ENCODE measurements at places on chromosomes 5 and 9.

DNA sequence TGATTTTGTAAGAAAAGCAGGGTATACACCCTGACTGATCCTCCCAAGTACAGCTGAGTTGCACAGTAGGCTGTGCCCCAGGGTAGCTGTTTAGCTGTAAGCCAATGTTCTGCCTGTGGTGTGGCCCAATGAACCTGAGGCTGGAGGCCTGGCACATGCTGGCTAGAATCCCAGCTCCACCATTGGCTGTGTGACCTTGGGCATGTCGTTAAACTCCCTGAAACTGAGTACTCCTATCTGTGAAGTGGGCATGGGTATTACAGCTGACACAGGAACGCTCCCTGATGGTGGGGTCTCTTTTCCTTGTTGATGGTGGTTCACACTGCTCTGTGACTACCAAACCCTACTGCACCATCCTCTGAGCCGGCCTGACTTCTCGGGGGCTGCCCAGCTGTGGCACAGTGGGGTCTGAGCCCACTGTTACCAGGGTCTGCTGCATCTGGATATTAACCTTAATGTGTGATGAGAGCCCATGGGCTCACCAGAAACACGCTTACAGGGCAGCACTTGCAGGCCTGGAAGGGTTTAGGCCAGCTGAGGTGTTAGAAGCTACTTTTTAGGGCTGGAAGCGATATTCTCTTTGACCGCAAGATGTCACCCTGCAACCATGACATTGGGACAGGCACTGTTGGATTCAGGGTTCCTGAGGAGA, 7.0 kb upstream of the GADD45G start:
- peak; percentile 32 for DNase-seq

- no peak for DNase-seq
Measured at GRCh38 chr5:134245101-134245604, 19.3 kb upstream of the PPP2CA start.

- DNase-seq, result peak; percentile 67
Measured at GRCh38 chr5:4646715-4647375, 493.3 kb upstream of the ADAMTS16 start.

DNA sequence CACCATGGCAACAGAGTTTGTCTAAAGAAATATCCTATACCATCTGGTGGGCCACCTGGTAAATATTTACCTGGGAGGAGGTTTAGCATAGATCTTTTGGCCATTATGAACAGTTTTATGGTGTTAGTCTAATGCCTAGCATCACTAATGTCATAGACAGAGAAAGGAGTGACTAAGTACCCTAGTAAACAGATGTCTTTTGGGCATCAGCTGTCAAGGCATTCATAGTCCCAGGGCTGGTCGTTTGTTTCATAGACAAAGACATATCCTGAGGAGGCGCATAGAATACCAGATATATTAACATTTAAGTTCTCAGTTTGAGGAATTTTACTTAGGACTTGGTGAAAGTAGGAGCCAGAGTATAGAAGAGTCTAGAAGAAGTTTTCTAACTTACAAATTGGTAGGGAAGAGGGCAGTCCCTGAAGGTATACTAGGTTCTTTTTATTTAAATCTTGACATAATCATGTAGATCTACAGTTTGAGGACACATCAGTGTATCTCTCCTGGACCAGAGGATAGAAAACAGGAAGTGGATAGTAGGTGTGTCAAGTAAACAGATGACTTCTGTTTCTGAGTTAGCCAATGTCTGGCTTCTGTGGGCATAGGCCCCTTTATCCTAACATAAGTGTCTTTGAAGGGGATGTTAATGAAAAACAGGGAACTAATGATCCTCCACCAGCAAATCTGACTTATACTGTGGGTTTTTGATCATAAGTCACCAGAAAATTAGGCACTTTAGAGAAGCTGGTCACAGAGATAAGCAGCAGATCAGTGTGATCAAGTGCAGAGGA, 105.0 kb upstream of the PRSS3 start:
- no peak for DNase-seq

DNA sequence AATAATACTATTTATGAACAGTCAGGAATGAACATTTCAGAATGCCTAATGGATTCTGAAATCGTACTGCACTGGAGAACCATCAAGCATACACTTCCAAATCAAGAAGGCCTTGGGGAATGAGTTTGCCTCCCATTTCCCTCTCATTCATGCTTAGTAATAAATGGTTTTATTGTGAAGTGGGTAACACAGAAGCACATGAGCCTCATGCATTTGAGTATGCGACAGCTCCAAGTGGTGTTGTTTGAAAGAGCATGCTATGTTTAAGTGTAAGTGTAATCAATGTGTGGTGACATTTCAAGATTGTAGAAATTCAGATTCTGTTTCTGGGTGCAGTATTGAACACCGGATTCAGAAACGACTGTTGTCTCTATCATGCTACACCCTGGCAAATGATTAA, 60.0 kb downstream of the SGCD start:
- no peak for DNase-seq

DNA sequence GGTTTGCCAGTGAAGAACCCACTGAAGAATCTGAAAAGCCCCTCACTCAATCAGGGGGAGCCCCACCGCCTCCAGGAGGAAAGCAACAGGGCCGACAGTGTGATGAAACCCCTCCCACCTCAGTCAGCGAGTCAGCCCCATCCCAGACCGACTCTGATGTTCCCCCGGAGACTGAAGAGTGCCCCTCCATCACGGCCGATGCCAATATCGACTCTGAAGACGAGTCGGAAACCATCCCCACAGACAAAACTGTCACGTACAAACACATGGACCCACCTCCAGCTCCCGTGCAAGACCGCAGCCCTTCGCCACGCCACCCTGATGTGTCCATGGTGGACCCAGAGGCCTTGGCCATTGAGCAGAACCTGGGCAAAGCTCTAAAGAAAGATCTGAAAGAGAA, 92.4 kb downstream of the MAP1B start:
- no peak for DNase-seq

- no peak for DNase-seq
Measured at GRCh38 chr5:100838048-100838473, 65.0 kb downstream of the ST8SIA4 start.

- no peak for DNase-seq
Measured at GRCh38 chr5:64315778-64316177, 150.1 kb downstream of the RNF180 start.

GRCh38 chr5:180670586-180671359, 21.4 kb upstream of the FLT4 start:
- peak; percentile 48 for DNase-seq

- no peak for DNase-seq
Measured at GRCh38 chr9:29203244-29203930, 1630.1 kb upstream of the C9orf72 start.

GRCh38 chr9:108015690-108016089, 526.1 kb upstream of the KLF4 start:
- no peak for DNase-seq

- no peak for DNase-seq
Measured at GRCh38 chr5:111756581-111757354, at the start of gene NREP. Gene NREP (minus strand): TSS chr5:111757194. CDS start chr5:111755772, 1,422 bp downstream.

- peak; percentile 42 for DNase-seq
Measured at GRCh38 chr9:38619556-38620447, 594 bp downstream of the ANKRD18A start.

- no peak for DNase-seq
Measured at GRCh38 chr9:136643596-136644342, 18.9 kb upstream of the EGFL7 start.

- peak; percentile 22 for DNase-seq
Measured at GRCh38 chr9:135907006-135907430, 328 bp downstream of the CAMSAP1 start.

GRCh38 chr5:144598451-144599068, 427.9 kb downstream of the KCTD16 start:
- DNase-seq, result no peak

- DNase-seq, result no peak
Measured at GRCh38 chr5:78922879-78923621, 62.1 kb downstream of the ARSB start.

- no peak for DNase-seq
Measured at GRCh38 chr9:109926421-109926869, 146.4 kb downstream of the PALM2AKAP2 start.

DNA sequence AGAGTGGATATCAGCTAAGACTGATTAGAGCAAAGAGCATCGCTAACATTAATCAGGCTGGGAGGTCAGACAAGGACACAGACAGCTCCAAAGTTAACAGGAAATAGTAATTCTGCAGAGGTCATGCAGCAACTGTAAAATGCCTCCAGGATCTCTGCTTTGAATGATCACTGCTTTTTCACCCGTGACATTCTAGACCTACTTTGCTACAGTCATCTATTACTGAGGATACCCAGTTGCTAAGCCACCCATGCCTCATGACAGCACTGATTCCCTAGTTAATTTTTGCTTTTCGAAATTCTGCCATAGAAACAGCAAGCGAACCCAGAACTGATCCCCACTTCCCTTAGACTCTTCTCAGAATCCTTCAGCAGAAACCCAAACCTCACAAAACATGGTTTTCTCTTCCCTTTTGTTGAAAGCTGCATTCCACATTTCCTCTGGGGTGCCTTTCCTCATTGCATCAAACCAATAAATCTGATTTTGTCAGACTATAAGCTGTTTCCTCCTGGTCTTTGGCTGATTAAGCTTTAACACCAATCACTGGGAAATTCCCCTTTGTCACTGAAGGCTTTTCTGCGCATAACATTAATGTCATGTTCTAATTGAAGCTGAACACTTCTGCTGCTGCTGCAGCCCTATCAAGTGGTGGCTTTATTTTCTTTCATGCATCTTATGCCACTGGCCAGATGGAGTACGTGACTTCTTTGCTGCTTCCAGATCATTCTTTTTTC, 201.1 kb upstream of the CHD1 start:
- DNase-seq, result no peak

- DNase-seq, result no peak
Measured at GRCh38 chr9:114399381-114399780, 11.6 kb upstream of the AKNA start.

DNA sequence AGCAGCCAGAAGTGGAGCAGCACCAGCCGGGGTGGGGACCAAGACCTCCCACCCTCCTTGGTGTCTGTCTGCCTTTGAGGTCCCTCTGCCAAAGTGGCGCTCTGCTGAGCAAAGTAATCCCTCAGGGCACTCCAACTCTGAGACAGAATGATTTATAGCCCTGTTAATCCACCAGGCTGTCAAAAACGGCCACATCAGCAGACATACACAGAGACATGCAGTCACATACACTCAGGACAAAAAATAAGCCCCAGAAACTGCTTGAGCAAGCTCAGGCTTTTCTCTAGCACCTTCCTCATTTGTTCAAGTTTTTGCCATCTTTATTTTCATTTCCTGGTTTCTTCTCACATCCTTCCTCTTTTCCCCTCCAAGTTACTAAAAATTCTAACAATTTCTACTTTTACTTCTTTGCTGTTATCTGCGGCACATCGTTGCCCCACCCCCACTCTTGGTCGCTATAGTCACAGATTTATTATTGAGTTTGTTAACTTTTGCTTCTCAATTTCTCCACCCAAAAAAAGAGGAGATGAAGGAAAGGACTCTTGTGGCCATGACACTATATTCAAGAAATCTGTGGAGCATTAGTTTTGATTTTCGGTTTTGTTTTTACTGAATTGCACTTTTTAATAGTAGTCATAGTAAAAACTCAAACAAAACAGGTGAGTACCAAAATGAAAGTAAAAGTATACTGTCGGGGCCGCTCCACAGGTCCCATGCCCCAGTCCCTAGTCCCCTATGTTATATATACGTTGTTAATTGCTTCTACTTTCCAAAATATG, 17.4 kb upstream of the ADRB2 start:
- DNase-seq, result no peak

DNA sequence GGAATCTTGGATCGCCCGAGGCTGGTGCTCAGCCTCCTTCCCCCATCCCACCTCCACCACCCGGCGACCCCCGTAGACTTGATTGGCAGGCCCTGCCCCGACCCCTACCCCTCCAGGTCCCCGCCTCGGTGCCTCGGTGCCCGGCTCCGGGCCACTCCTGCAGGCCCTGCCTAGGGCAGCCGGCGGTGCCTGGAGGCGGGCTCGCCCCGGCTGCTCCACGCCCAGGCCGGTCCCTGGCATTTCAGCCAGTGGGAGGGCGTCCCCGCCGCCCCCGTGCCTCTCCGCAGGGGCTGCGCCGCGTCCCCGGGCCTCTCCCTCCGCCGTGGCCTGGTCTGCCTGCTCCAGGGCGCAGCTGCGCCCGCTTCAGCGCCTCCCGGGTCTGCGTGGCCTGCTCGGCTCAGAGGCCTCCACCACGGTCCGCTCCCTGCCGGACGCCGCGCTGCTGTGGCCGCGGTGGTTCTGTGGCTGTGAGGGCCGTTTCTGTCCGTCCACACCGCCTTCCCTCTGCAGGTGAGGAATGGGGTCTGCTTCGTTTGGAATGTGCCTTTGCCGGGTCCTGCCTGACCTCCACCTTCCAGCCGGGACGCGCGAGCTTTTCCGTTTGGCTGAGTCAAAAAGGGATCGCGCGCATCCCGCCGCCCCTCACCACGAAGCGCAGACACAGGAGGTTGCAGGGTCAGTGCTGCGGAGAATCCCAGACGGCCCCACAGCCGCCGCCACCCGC, 48.3 kb upstream of the IRX4 start:
- no peak for DNase-seq
